MG63 (cell line): ENCODE measurements at places on chromosomes 16 and 17. TPM values are rescaled to one million over a fixed set of nuclear protein-coding genes. Genes with fewer than 3 reads are reported as not detected.

- DNase-seq = peak; percentile 10
Measured at GRCh38 chr17:36980280-36980761, 31.6 kb downstream of the AATF start.

The CX3CL1 gene
- not detected in 2 replicates for total RNA-seq

DNA sequence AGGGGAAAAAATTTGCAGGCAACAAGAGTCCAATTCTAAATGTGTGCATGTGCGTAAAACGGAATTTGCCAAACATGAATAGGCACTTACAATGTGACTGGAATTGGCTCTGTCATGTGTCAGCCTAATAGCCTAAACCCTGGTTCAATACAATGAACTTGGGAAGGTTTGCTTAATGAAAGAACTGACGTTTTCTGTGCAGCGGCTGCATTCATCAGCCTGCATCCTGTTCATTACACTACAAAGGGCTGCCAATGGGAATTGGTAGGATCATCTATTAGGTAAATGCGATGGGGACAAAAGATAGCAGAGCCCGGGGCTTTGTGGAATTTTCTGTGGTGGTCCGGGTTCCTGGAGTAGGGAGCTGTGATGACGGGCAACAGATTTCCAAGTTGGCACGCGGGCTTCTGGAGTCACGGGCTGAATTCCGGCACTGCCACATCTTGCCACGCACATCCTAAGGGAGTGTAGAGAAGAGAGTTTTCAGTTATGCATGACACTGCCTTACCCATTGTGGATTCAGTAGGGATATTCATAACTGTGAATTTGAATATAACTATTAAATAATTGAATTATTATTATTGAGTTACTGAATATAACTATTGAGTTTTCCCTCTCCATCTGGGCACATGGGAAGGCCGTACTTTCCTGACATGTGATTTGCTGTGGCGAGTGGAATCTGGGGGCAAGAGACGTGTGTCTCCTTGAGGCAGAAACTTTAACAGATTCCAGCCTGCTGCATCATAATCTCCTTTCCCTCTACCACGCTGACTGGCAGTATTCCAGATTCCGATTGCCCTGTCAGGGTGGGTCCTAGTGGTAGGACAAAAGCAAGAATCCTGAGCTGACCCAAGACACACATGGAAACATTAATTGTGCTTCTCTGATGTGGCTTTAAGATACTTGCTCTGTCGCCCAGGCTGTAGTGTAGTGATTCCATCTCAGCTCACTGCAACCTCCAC is 565.6 kb downstream of the WWOX start:
- no peak for DNase-seq

DNA sequence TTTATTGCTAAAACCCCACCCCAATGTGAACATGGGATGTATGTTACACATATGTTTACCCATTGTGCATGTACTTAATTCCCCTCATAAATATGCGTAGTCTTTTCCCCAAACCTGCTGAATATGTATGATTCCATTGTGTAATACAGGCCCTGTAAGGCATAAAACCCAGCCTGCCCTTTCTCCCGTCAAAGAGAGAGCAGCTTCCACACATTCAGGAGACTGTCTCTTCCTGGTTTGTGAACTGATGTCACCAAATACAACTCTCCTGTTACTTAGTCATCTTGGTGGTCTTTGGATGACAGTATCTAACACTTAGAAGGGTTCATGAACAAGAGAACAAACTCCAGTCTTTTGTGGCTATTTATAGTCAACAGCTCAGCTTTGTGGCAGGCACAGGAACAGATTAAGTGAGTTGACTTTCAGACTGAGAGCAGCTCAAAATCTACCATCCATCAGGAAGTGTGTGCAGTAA is 24.7 kb upstream of the TMC7 start:
- no peak for DNase-seq

GRCh38 chr17:6818938-6819337 is 12.6 kb downstream of the TEKT1 start:
- DNase-seq = no peak

The CCL13 gene
- total RNA-seq = not detected in 2 replicates

GRCh38 chr16:58127033-58127556 is 2.1 kb downstream of the CFAP20 start:
- no peak for DNase-seq

GRCh38 chr17:37813751-37814150 is 68.9 kb upstream of the HNF1B start:
- DNase-seq = peak; percentile 83

The TIGD7 gene
- total RNA-seq = 5.2 and 10.7 TPM in 2 replicates

DNA sequence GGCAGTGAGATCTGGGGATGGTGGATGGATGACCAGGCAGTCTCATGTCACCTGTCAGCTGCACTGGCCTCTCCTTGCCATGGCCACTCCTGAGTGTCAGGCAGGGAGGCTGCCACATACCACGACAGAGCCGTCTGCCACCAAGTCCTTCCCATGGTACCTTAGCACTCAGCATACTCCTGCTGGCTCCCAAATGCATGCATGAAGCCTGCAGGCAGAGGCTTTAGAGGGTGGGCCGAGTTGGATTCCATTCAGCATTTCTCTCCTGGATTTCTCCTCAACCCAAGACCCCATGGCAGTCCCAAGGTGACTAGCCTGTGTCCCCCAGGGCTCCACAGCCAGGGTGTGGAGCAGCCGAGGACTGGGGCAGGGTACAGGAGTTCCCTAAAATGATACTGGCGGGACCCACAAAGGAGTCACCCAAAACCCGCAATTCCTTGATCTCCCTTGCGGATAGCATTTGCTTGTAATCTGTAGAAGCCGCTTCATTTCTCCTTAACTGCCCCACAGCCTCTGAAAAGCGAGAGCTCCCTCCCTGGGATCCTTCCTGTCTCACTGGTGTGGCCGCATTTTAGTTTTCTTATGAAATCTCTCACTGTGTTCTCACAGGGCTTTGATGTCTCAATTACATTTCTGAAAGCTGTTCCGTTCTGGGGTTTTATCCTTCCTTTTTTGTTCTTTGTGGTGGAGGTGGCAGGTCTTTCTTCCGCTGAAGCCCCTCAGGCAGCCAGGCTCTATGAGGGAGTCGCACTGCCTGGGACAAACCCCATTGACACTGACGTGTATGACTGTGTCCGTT is 141.4 kb downstream of the SOCS1 start:
- DNase-seq = no peak

GRCh38 chr17:56009795-56010651 is 143.3 kb upstream of the ANKFN1 start:
- peak; percentile 73 for DNase-seq

GRCh38 chr17:77523540-77523939 is 382.8 kb downstream of the SEC14L1 start:
- no peak for DNase-seq

The CD300H gene
- not detected in 2 replicates for total RNA-seq

The ABCA3 gene
- total RNA-seq = 1.1 and 5.1 TPM in 2 replicates
